ENCODE measurements at places on chromosomes 5 and 9. TPM values are rescaled to one million over a fixed set of nuclear protein-coding genes. Genes with fewer than 3 reads are reported as not detected.

GRCh38 chr9:114774524-114774923 lies 31.3 kb downstream of the TNFSF15 start:
- no peaks in the 10 kb centered on the region for H3K27me3 ChIP-seq
- DNase-seq = no peak

DNA sequence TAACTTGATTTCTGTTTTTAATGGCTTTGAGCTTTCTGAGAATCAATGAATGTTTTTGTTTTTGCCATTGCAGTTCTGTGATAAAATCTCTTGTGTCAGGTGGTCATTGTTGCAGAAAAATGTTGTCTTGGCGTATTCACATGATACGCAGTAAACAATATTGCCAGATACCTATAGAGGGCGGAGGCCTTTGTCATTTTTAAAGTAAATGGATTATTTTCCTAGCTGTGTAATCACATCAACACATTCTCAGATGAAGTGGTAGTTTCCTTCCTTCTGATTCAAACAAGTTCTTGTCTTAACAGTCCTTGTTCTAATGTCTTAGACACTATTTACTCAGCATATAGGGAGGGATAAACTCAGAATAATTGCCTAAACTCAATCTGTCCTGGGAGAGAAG lies 109.9 kb upstream of the DAB2 start:
- no peaks in the 10 kb centered on the region for H3K36me3 ChIP-seq
- H3K27ac ChIP-seq = no peak overlapping the region
- H3K4me1 ChIP-seq = peaks cover 16% of the 10 kb centered on the region
- no peaks in the 10 kb centered on the region for H3K27me3 ChIP-seq
- no peak overlapping the region for H3K4me3 ChIP-seq
- peak; percentile 72 for DNase-seq

GRCh38 chr5:176371621-176372539 lies 6.6 kb downstream of the ARL10 start:
- H3K4me3 ChIP-seq = no peak overlapping the region
- peaks cover 20% of the 10 kb centered on the region for H3K36me3 ChIP-seq
- H3K27me3 ChIP-seq = no peaks in the 10 kb centered on the region
- no peaks in the 10 kb centered on the region for H3K4me1 ChIP-seq

- no peaks in the 10 kb centered on the region for H3K27me3 ChIP-seq
- H3K4me1 ChIP-seq = no peaks in the 10 kb centered on the region
- H3K4me3 ChIP-seq = no peak overlapping the region
- DNase-seq = no peak
- no peak overlapping the region for H3K27ac ChIP-seq
These were observed 733.4 kb downstream of the TLE4 start for GRCh38 chr9:80305136-80305535.

- H3K27ac ChIP-seq = no peak overlapping the region
- no peaks in the 10 kb centered on the region for H3K4me1 ChIP-seq
- H3K4me3 ChIP-seq = no peak overlapping the region
- no peaks in the 10 kb centered on the region for H3K36me3 ChIP-seq
- DNase-seq = no peak
- no peaks in the 10 kb centered on the region for H3K27me3 ChIP-seq
These were observed 71.7 kb downstream of the ADAMTS2 start for GRCh38 chr5:179273441-179274145.

DNA sequence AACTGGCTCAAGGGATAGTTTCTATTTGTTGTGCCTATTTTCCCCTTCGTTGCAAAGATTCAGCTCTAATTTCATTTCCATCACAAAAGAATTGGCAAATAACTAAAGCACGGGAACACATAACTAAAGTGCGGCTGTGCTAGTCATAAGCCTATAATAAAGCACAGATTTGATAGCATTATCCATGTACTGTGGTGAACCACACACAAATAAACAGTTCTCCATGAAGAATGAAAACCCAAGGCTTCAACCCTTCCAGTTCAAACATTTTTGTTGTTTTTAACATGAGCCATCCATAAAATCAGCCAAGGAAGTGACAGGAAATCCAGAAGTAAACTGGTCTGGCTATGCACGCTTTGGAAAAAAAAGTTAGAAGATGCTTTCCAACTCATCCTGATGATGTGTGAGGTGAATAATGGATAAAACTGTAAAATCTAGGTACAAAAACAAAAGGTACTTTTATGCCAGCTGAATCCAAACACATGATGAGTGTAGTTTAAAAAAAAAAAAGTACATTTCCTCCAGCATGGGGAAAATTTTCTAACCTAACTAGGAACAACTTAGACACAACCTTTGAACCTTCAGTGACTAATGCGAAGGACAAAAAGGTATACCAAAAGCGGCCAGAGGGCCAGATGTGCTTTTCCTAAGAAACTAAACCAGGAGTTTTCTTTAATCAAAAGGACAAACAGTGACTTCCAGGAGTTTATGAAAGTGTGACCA lies 10.2 kb downstream of the ZNF608 start:
- no peak overlapping the region for H3K27ac ChIP-seq
- H3K36me3 ChIP-seq = no peaks in the 10 kb centered on the region
- no peaks in the 10 kb centered on the region for H3K27me3 ChIP-seq
- DNase-seq = no peak
- peaks cover 3% of the 10 kb centered on the region for H3K4me1 ChIP-seq

DNA sequence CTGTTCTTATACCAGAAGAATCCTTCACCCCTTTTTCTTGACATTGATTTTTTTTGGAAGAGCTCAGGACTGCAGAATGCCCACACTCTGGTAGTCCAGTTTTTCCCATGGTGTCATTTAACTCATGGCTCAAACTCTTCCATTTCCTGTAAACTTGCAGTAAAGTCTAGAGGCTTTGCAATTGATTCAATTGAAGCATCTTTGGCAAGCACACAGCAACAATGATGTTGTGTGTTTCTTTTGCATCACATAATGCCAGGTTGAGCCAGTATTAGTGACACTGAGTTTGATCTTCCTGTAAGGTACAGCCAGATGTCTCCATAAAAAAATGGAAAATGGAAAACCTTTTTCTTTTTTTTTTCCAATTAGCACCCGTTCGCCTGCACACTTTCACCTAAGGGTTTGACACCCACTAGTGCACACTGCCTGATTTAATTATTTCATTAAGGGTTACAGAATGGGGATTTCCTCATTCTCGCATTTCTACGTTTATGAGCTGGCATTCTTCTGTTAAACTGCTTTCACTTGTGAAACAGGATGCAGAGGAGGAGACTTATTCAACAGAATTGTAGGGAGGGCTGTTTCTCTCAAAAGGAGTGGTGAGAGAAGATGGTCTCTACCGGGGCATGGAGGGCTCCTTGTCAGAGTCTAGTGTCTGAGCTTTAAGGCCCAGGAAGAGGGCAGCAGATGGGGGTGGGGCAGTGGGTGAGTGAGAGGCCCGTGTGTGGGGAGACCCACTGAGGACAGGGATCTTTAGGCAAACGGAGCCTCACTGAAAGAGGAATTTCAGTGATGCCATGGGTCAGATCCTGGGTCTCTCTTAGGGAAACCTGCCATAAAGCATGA lies 2.2 kb upstream of the S1PR3 start:
- peaks cover 25% of the 10 kb centered on the region for H3K4me1 ChIP-seq
- peak; percentile 30 for DNase-seq
- H3K36me3 ChIP-seq = no peaks in the 10 kb centered on the region
- H3K27me3 ChIP-seq = no peaks in the 10 kb centered on the region

DNA sequence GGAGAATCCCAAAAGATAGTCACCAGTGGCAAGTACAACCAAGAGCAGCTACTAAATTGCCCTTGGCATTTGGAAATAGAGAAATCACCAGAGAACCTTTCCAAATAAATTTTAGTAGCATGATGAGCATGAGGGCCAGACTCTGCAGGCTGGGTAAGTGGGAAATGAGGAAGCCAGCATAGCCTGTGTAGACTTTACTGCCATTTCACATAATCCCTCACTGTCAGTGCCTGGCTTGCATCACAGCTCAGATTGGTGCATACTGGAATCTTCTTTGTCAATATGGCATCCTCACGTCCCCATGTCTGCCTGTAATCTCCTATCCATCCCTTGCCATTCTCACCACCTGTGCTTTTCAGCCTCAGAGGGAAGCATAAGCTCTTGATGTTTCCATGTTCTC lies 14.5 kb downstream of the GRAMD2B start:
- H3K36me3 ChIP-seq = no peaks in the 10 kb centered on the region
- no peaks in the 10 kb centered on the region for H3K4me1 ChIP-seq
- DNase-seq = no peak
- H3K4me3 ChIP-seq = no peak overlapping the region

- no peaks in the 10 kb centered on the region for H3K27me3 ChIP-seq
- H3K27ac ChIP-seq = no peak overlapping the region
- no peaks in the 10 kb centered on the region for H3K4me1 ChIP-seq
These were observed 106.6 kb upstream of the PJA2 start for GRCh38 chr5:109516390-109516789.

GRCh38 chr5:176692326-176692725 lies 45.0 kb downstream of the TSPAN17 start:
- no peak for DNase-seq
- no peaks in the 10 kb centered on the region for H3K4me1 ChIP-seq
- no peak overlapping the region for H3K27ac ChIP-seq
- H3K27me3 ChIP-seq = peaks cover 23% of the 10 kb centered on the region
- H3K4me3 ChIP-seq = no peak overlapping the region
- H3K36me3 ChIP-seq = no peaks in the 10 kb centered on the region

ADRA1B gene
- not detected for total RNA-seq

RASEF gene
- total RNA-seq = 0.05 TPM

CA9 gene
- total RNA-seq = not detected

CCNI2 gene
- 0.53 TPM for total RNA-seq

All from endothelial cell of umbilical vein (primary cell).